ENCODE measurements at places on chromosomes 7 and 10.

DNA sequence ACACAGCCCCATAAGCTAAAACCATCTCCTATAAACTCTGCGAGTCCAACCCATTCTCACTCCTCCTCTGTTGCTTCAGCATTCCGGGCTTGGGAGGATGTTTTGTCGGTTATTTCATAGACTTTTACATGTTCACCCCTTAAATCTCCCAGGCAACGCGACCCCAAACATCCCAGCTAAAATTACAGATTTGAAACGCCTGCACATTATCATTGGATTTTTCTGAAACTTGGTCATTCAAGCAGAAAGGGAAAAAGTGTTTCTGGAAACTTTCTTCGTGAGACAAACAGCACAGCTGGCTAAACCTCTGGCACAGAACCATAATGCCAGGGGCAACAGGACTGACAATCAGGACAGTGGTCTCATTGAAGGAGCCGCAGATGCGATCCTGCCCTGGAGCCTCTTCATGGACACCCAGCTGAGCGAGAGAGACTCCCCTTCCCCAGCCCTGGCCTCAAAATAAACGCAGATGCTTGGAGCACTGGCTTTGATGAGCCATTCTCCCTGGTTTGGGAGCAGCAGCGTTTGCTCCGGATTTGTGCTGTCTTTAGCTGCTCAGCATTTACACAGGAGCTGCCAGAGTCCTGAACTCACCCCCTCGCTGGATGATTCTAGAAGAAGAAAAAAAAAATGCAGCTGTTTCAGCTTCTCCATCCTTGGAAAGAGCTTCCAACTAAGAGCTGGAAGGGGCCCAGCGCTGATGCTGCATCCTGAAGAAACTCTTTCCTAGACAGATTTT is 30.1 kb downstream of the AFAP1L2 start:
- no peak for DNase-seq

DNA sequence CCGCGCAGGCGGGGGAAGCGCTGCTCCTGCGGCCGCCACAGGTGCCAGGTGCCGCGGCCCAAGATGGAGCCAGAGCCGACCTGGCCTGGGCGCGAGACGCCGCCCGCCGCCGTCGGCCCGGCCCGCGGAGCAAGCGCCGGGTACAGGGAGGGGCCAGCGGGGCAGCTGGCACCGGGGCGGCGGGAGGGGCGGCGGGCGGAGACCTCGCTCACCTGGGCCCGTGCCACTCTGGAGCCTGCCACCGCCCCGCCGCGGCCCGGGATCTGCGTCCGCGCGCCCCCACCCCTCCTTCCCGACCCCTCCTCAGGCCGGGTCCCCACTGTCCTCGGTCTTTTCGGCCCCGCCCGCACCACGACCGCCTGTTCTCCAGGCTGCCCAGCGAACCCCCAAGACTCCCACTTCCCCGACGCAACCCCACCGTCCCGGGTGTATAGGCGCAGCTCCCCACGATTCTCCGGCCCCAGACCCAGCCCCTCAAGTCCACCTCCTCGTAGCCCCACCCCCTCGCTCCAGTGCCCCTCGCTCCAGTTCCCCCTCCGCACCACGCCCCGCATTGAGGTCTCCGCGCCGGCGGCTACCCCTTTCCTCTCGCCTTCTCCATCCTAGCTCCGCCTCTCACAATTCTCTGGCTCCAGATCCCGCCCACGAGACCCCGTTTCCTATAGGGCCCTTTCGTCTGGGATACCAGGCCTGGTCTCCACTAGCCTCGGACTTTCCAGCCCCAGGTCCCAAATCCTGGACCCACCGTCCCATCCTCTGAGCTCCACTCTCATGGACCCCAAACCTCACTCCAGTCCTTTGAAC is at the start of gene GPRIN2:
TSS of gene GPRIN2 (minus strand) at position 144 of the 804 bp plus-strand sequence. CDS start 5,922 bp downstream, outside the sequence.
- DNase-seq: no peak

DNA sequence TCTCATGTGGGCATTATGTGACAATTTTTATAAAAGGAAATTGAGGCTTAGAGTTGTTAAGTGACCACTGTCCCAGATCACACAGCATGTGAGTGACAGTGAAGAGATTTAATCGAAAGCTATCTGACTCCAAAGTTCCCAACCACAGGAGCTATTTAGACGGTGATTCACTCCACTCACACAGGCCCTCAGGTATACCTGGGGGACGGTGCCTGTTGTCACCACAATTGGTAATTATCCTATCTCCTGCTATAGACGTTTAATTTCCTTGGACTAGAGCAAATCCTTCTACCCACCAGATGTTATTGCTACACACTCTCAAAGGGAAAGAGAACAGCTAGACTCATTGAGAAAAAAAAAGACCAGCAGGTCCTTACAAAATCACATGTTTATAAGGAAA is 145.5 kb downstream of the KLF6 start:
- no peak for DNase-seq

- DNase-seq: no peak
Measured at GRCh38 chr7:75875113-75876080, 3.4 kb upstream of the RHBDD2 start.

DNA sequence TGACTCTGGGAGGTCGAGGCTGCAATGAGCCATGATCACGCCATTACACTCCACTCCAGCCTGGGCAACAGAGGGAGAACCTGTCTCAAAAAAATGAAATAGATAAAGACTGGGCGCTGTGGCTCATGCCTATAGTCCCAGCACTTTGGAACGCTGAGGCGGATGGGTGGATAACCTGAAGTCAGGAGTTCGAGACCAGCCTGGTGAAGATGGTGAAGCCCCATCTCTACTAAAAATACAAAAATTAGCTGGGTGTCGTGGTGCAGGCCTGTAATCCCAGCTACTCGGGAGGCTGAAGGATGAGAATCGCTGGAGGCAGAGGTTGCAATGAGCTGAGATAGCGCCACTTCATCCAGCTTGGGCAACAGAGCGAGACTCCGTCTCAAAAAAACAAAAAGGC is 1.1 kb upstream of the DDX21 start:
- no peak for DNase-seq

DNA sequence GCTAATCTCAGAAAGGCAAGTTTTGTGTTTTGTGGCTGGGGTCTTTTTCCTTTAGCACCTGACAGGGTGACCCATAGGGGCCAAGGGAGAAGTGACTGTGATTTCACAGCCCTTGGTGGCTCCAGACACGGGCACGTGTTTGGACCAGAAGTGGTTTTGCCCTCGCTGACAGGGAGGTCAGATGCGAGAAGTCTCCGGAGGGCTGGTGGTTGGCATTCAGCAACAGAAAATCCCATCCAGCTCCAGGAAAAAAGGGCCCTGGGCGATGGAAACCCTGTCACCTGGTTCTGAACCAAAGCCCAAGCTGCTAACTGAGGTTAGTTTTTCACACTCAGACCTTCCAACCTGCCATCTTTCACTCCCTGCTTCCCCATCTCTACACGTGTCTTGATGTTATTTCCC is 272.9 kb downstream of the TRIL start:
- no peak for DNase-seq

DNA sequence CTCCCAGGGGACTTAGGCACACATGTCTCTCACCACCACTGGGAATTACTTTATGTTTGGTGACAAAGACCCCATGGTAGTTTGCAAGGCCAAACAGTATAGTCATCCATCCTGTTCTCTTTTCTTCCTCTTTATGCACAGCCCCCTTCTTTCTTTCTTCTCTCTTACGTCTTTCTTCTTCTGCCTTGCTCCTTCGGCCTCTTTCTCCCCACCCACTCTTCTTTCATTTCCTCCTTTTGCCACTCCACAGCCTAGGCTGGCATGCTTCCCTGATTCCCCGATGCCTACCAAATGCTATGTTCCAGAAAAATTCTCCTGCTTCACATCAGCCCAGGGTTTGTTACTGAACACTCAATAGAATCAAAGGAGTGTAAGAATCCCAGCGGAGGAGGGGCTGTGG is 62.4 kb upstream of the MKLN1 start:
- DNase-seq: no peak

- no peak for DNase-seq
Measured at GRCh38 chr7:128665057-128665456, 7.0 kb upstream of the GARIN1A start.

DNA sequence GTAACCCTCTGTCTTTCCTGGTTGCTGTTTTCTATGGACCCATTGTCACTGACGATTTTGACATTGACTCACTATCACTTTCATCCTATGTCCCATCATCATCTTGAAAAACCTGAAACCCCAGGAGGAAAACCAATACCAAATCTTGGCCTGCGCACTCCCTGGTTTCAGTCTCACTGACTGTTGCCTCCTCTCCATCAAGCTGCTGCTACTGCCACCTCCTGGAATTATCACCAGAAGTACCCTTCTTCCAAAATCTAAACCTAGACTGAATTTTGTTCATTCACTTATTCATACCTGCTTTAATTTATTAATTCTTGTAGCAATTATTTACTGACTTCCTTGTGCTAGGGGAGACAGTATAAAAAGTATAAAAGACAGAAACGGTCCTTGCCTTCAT is 44.5 kb upstream of the ACBD5 start:
- no peak for DNase-seq

- DNase-seq: no peak
Measured at GRCh38 chr10:48496831-48497779, 107.8 kb downstream of the ARHGAP22 start.

DNA sequence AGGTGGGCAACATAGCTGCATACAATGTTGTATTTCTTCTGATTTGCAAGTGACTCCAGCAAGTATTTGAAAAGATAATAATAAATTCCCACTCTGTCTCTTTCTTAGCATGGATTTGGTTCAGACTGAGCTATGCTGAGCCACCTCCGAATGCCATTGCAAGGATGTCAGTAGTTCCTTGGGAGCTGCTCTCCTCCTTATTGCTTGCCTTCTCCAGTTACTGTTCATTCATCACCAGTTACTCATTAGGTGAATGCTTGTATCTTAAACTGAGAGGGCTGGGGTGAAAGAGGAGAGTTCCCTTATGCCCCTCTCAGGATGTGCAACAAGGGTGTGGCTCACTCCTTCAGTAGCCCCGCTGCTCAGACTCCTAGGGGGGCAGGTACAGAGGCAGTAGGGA is 78.4 kb upstream of the PRKAR2B start:
- DNase-seq: no peak

DNA sequence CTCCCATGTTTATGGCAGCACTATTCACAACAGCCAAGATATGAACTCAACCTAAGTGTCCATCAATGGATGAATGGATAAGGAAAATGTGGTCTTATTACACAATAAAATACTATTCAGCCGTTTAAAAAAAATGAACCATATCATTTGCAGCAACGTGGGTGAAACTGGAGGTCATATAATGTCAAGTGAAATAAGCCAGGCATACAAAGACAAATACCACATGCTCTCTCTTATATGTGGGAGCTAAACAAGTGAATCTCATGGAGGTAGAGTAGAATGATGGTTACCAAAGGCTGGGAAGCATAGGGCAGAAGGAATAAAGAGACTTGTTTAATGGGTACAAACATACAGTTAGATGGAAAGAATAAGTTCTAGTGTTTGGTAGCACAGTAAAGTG is 699.1 kb downstream of the NRG3 start:
- DNase-seq: no peak

- no peak for DNase-seq
Measured at GRCh38 chr7:99679400-99680191, at the start of gene CYP3A5. CYP3A5 (minus strand) TSS chr7:99679996; CDS start chr7:99679896, 100 bp downstream.

GRCh38 chr7:28576656-28577055 is 164.3 kb downstream of the CREB5 start:
- no peak for DNase-seq

DNA sequence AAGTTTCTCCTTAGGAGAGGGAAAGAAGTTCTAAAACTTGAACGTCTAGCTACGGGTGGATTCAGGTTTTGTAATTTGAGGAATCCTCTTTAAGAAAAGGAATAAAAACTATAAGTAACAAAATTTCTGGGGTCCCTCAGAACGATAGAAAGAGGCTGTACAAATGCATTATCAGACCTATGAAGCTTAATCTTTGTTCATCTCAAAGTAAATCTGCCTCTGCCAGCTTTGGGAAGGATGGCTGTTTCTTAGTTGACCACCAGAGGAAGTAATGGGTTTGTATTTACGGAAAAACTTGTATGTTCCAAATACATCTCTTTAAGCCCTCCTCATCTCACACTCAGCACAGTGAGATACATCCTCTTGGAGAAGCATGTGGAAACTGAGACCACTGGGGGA is 864 bp downstream of the PSTK start:
- DNase-seq: no peak

- no peak for DNase-seq
Measured at GRCh38 chr7:116331020-116331419, 120.7 kb downstream of the TES start.

- DNase-seq: no peak
Measured at GRCh38 chr7:38025815-38026214, 105.4 kb downstream of the EPDR1 start.

- DNase-seq: no peak
Measured at GRCh38 chr10:69092959-69093850, 5.3 kb downstream of the SRGN start.

GRCh38 chr10:74290708-74291107 is 139.7 kb downstream of the ADK start:
- DNase-seq: no peak

DNA sequence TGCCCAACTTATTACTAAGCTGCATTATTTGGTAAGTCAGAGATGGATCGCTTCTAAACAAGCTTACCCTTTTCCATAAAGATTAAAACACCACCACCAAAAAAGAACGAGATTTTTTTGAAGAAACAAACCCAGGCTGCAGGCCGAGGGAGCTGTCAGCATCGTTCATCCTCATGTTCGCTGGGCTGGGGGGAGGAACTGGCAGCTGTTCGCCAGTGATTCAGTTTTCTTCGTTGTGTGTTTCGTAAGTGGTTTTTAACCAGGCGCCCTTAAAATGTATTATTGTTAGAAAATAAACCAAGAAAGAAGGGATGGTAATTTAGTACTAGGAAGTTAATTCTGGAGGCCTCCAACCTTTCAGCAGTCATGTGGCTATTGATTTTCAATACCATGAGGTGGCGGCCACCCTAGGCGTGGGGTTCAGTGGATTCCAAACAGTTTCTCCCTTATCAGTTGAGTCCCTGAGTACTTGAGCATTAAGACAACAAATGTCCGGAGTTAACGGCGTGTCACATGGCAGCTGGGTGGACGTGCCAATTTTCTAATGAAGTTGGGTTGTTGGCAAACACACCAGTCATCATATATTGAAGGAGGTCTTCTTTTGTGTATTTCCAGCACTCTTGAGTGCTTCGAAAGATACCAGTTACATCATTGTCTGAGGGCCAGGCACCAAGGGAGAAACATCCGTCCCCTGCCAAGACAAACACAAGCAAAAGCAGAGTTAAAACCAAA is 173.2 kb downstream of the EBF3 start:
- no peak for DNase-seq

DNA sequence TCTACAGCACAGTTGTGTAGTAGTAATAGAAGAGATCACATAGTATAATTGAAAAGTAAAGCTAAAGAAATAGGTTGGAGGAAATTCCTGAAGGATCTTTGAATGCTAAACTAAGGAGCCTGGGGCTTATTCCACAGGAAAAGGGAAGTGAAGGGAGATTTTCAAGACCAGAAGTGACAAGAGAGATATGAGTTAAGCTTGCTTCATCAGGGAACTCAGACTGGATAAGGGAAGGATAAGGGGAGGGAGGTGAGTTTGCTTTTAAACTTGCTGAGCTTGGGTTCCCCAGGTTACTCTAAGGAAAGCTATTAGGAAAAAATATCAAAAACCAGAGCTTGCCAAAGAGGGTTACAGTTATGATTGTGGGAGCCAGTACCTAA is 182.4 kb downstream of the RAPGEF5 start:
- DNase-seq: no peak

GRCh38 chr10:127993056-127993690 is 86.3 kb downstream of the PTPRE start:
- no peak for DNase-seq

- DNase-seq: no peak
Measured at GRCh38 chr10:103333934-103334520, 16.9 kb downstream of the PCGF6 start.

- no peak for DNase-seq
Measured at GRCh38 chr7:107946451-107946850, 55.5 kb downstream of the DLD start.

GRCh38 chr7:155261031-155261985 is 36.4 kb upstream of the INSIG1 start:
- no peak for DNase-seq

All from cortex of kidney (tissue), 1 donor.